Panc1 (cell line): ENCODE measurements at places on chromosomes 12 and 14. TPM values are rescaled to one million over a fixed set of nuclear protein-coding genes. Genes with fewer than 3 reads are reported as not detected.

DNA sequence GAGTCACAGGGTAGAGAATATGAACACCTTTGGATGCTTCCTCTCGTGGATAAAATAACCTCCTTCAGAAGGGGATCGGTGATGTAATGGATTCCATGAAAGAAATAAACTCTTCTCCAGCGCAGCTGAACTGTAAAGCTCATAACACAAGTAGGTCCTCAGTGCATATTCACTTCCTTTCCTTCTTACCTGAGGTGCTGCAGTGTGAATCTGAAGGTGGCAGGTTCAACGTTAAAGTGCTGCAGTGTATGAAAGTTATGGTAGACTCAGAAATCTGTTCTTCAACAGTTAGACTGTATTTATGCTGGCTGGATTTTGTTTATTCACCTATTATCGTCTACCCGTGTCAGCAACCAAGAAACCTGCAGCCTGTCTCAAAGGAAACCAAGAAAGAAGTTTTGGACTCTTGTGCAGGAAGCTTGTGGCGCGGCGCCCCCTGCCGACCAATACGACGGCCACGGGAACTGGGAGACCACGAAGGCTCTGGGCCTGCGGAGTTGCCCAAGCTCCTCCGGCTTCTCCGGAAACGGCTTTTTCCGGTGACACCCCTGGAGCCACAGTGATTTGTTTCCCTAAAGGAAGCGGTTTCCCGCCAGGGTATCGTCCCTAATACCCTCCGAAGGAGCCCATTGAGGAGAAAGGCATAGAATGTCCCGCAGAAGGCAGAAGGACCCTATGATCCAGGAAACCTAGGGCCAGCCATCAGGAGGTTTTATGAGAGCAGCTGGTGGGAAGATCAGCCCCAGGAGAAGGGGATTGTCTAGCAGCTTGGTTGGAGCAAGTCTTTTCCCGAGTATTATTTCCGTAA is 17.6 kb upstream of the RNASE3 start:
- no peak overlapping the region for H3K27ac ChIP-seq
- no peaks in the 10 kb centered on the region for H3K4me1 ChIP-seq
- no peaks in the 10 kb centered on the region for H3K36me3 ChIP-seq
- peaks cover 5% of the 10 kb centered on the region; the same call in 1 of the 2 replicates for H3K27me3 ChIP-seq

IGFBP6 gene
- 4.7 TPM for total RNA-seq

DNA sequence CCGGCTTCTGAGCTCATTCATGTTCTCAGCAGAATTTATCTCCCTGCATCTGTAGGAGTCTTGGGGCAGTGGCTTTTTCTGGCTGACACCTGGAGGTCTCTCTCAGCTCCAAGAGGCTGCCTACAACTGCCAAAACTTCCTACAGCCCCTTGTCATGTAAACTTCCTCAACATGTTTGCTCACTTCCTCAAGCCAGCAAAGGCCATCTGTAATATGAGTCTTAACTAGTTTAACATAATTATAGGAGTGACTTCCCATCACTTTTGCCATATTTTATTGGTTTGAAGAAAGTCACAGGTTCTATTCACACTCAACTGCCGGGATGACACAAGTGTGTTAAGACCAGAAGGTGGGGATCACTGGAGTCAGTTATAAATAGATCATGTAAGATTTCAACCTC is 194.0 kb downstream of the VRK1 start:
- H3K27ac ChIP-seq, result no peak overlapping the region
- no peaks in the 10 kb centered on the region for H3K36me3 ChIP-seq
- H3K4me1 ChIP-seq, result no peaks in the 10 kb centered on the region
- H3K27me3 ChIP-seq, result no peaks in the 10 kb centered on the region; the same call in 1 of the 2 replicates

GRCh38 chr12:46699986-46700385 is 125.8 kb downstream of the SLC38A4 start:
- H3K27me3 ChIP-seq, result no peaks in the 10 kb centered on the region
- no peak overlapping the region for H3K27ac ChIP-seq
- no peaks in the 10 kb centered on the region for H3K36me3 ChIP-seq
- no peak for DNase-seq
- H3K4me1 ChIP-seq, result no peaks in the 10 kb centered on the region

DNA sequence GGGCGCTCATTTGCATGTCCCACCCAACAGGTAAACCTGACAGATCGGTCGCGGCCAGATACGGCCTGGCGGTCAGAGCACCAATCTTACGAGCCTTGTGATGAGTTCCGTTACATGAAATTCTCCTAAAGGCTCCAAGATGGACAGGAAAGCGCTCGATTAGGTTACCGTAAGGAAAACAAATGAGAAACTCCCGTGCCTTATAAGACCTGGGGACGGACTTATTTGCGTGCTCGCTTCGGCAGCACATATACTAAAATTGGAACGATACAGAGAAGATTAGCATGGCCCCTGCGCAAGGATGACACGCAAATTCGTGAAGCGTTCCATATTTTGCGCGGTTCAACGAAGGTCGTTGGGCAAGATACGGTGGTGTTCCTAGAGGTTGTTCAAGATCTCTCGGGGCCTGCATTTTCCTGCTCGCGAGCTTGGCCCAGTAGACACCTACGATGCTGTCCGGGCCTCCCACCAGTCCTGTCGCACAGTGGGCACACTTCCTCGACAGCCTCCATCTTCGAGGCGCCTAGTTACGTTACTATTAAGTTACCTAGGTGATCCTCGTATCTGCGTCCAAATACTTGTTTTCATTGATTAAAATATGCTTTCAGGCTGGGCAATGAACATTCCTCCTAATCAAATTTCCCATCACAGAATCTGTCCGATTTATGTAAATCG is at the start of gene RNU6-7:
RNU6-7 (plus strand) TSS at position 230 of the 675 bp plus-strand sequence.
- H3K4me3 ChIP-seq, result peak within 1 kb of the TSS; percentile 85
- peak within 1 kb of the TSS; percentile 76 for H3K27ac ChIP-seq
- H3K27me3 ChIP-seq, result no peaks in the 10 kb centered on the region; the same call in 1 of the 2 replicates
